ENCODE measurements at places on chromosomes 3 and 15. TPM values are rescaled to one million over a fixed set of nuclear protein-coding genes. Genes with fewer than 3 reads are reported as not detected.

The CLEC3B gene
- total RNA-seq: 0.81 TPM

The PYGO1 gene
- total RNA-seq: 6.8 TPM

The FBXW12 gene
- total RNA-seq: 0.55 TPM

The ATXN7 gene
- total RNA-seq: 13.8 TPM

The NLGN1 gene
- total RNA-seq: 0.39 TPM

The CXCR6 gene
- total RNA-seq: not detected

The TTC23 gene
- 15.9 TPM for total RNA-seq

The OIP5 gene
- total RNA-seq: 31.0 TPM

The SRP14 gene
- total RNA-seq: 272 TPM

The FOXB1 gene
- not detected for total RNA-seq

The MUC20 gene
- total RNA-seq: 1.1 TPM

The SCN11A gene
- not detected for total RNA-seq

The FES gene
- 1.3 TPM for total RNA-seq

DNA sequence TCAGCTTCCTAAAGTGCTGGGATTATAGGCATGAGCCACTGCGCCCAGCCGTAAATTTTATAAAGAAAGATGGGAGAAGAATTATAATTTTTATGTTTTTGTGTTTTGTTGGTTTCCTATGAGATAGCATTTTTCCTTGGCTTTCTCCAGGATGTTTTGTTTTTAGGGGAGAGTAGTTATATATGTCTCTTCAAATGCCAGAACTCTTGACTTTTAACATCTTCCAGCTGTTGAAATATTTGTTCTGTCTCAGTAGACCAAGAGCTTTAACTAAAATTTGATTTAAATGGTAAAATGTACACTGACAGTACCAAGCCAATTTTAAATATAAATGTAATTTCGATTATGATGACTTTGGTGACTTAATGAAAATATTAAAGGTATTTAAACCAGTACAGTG lies 96.8 kb downstream of the DHX36 start:
- DNase-seq: no peak

GRCh38 chr3:197599089-197599765 lies 43.5 kb upstream of the BDH1 start:
- DNase-seq: peak; percentile 94

GRCh38 chr3:185353823-185354614 lies 8.9 kb upstream of the MAP3K13 start:
- peak; percentile 91 for DNase-seq

GRCh38 chr3:161602918-161603317 lies 106.3 kb downstream of the OTOL1 start:
- DNase-seq: no peak

GRCh38 chr3:102531686-102532085 lies 96.9 kb downstream of the ZPLD1 start:
- no peak for DNase-seq

DNA sequence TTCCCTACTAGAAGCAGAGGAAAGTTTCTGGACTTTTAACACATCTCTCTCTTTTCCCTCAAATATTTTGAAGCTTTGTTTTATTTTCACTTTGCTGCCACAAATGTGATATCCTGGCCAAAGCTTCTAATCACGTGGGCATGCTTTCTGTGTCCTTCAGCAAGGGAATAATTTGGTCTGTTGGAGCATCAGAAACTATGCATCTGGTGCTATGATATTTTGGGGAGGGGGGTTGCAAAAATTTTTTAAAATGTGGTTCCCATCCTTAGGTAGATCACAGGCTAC lies 254.2 kb downstream of the GAP43 start:
- no peak for DNase-seq

DNA sequence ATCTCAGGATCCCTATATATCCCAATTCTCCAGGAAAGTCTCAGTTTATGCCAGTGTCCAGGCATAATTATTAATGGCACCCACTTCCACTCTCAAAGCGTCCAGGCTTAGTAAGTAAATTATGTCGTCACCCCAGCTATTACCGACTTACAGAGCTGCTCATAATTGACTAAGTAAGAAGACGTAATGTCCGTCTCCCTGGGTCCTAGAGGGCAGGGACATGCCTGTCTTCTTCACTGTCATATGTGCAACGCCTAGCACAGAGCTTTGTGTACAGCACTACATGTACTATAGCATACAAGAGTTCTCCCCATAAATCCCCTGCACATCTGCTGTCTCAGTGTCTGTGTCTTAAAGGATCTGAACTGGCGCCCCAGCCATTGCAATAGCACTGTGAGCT lies 23.9 kb upstream of the HRH1 start:
- DNase-seq: no peak

GRCh38 chr3:21059404-21059803 lies 691.6 kb downstream of the ZNF385D start:
- no peak for DNase-seq

- no peak for DNase-seq
Measured at GRCh38 chr3:155441026-155441425, 147.5 kb upstream of the STRIT1 start.

DNA sequence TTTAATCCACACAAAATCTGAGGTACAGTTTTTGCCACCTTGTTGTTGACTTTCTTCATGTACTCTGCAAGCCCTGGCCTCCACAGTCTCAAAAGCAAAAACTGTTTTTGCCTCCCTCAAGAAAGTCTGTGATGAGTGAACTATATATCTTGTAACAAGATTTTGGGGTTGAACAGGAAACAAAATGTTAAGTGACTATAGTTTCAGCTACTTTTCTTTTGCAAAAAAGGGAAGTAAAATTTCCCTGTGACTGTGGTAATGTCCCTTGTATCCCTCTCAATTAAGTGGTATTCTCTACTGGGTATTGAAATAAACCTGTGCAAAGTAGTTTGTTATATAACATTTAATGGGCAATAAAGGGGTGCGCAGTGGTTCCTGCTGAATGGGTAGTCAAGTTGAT lies 21.3 kb upstream of the SCAANT1 start:
- DNase-seq: no peak

DNA sequence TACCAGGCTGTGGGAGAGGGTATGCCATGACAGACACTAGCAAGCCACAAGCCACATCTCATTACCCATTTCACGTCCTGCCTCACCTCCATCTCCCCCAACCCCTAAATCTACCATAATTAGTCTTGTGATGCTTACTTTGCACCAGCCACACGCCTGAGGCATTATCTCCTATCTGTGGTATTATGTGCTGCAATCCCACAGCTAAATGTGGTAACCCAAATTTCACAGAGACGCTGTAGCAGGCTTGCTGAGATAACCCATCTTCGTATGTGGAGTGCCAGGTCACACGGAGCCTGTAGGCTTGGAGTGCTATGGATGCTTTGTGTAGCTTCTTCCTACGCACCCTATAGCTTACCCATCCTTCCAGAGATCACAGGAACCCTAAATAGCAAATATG lies 256.7 kb upstream of the KCNH8 start:
- DNase-seq: no peak

GRCh38 chr3:152279479-152279878 lies 10.8 kb downstream of the MBNL1 start:
- no peak for DNase-seq

GRCh38 chr3:73624017-73624820 lies 522 bp downstream of the PDZRN3 start:
- DNase-seq: peak; percentile 23

DNA sequence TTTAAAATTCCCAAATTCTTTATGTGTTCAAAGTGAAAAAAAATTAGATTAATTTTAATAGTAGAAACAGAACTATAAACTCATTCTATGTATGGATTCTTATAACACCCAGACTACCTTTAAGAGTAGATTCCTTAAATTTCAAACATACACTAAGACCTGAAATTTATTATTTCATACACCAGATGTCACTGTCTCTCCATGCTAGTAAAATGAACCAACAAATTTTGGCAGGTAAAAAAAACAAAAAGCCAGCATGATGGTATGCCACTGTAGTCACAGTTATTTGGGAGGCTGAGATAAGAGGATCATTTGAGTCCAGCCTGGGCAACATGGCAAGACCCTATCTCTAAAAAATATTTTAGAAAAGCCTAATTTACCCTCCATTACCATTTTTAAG lies 461.3 kb upstream of the NAALADL2 start:
- DNase-seq: peak; percentile 30

DNA sequence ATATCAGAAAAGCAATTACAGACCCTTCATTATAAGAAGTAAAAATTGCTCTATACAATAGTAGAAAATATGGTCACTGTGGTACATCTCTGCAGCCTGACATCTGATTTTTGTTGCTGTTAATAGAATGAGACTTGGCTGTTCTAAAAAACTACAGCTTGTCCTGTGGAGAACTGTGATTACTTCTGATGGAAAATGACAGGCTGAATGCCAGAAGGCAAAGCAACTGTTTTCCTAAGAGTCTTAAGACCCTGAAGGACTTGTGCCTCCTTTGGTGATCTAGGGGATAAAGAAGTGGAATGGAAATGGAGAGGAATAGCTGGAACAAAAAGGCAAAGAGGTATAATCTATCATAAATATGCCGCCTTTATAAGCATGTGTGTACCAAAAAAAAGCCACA lies 314.8 kb downstream of the BCHE start:
- no peak for DNase-seq

- DNase-seq: no peak
Measured at GRCh38 chr3:155019575-155019974, 60.5 kb upstream of the MME start.

DNA sequence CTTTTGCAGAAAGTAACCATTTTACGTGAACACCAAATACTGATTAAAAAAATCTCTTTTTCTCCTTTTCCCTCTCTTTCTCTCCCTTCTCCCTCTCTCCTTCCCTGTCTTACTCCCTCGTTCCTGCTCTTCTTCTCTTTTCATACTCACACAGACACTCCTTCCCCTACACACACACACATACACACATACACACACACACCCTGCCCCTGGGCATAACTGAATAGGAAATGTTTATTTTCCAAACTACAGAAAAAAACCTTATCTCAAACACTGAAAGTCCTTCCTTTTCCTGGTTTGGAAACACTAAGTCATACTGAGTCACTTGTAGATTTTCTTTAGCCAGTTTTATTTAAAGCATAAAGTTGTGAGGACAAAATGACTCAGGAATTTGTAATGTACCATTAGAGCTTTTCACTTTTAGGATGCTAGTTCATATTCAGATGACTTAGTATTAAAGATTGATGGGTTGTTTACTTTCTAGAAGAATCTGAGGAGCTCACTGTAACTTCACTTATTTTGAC lies 62.4 kb downstream of the MBNL1 start:
- DNase-seq: no peak

DNA sequence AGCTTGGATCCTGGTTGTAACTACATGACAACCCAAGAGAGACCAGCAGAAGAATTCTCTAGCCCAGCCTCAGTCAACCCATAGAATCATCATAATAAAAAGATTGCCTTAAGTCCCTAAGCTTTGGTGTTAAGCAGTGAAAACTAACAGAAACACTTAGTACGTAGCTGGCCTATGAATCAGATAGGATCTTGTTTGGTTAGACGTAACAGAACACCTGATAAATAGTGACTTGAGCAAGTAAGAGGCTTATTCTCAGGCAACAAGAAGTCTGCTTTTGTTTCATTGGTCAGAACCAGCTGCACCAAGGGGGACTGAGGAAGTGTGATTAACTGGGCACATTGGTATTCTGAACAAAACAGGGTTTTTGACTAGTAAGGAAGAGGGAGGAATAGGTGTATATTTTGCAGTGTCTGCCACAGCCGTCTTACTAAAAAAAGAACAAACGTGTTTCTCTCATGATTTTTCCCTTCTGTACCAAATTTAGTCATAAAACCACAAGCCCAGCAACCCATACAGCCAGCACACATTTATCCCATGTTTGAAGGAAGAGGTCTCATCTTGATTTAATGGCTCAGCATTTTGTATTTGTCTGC lies 53.3 kb upstream of the GLCE start:
- no peak for DNase-seq

- DNase-seq: peak; percentile 64
Measured at GRCh38 chr15:57158589-57158988, 217.7 kb upstream of the CGNL1 start.

DNA sequence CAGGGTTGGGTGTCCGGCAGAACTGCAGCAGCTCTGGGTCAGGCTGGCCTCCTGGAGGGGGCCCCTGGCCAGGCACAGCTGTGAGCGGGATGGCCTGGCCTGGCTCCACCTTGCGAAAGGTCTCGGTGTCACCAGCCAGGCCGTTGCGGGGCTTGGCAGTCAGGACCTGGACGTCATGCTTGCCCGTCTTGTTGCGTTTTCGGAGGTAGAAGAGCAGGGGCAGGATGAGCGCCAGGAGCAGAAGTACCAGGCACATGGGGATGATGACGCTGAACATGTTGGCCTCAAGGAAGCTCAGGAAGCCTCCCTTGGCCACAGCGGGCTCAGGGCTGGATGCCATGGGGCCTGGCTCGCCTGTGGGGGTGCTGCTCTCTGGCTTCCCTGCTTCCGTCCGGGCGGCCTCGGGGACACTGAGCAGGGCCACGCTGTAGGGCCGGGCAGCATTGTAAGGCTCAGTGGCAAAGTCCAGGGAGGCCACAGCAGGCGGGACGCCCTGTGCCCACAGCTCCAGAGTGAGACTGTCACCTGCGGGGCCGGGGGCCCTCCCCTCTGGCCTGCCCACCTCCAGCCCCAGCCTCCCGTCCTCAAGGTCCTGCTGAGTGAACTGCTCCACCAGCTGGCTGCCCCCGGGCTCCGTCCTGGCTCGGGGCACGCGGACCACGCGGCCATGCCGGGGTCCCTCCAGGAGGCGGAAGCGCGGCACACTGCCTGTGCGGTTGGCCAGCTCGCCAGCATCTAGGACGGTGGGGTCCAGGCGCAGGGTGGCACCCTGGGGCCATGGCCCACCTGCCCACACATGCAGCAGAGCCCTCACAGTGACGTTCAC lies 28.1 kb downstream of the SNX33 start:
- no peak for DNase-seq

GRCh38 chr15:70247281-70247680 lies 149.6 kb upstream of the TLE3 start:
- no peak for DNase-seq

DNA sequence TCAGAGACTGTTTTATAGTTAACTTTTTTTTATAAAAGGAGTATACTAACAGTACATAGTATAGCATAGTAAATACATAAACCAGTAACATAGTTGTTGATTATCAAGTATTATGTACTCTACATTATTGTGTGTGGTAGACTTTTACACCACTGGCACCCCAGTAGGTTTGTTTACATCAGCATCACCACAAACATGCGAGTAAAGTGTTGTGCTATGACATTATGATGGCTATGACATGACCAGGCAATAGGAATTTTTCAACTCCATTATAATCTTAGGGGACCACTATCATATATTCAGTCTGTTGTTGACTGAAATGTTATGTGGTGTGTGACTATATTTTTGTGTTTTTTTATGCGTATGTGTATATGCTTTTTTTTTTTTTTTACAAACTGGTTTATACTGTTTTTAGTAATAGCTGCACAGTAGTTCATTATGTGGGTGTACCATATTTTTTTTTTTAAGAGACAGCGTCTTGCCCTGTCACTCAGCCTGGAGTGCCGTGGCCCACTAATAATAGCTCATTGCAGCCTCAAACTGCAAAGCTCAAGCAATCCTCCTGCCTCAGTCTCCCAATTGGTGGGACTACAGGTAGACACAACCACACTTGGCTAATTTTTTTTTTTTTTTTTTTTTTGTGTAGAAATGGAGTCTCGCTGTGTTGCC lies 1.9 kb downstream of the CAPN7 start:
- DNase-seq: no peak

DNA sequence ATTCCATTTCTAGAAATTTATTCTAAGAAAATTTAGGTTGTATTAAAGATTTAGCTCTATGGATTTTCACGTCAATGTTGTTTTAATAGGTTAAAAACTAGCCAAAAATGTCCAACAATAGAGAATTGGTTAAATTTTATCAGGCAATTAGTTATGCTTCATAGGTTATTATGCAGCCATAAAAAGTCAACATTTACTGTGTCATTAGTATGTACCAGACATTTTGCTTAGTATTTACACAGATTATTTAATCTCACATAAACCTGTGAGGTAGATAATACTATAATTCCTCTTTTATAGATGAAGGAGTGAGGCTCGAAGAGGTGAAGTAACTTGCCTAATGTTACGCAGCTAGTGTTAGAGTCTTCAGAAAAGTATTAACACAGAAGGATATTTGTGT lies 70.6 kb upstream of the LRRFIP2 start:
- no peak for DNase-seq
